ENCODE measurements at places on chromosomes 5 and 9.
A peak's percentile ranks its signal among the peaks of the same experiment; 100 is the strongest.

DNA sequence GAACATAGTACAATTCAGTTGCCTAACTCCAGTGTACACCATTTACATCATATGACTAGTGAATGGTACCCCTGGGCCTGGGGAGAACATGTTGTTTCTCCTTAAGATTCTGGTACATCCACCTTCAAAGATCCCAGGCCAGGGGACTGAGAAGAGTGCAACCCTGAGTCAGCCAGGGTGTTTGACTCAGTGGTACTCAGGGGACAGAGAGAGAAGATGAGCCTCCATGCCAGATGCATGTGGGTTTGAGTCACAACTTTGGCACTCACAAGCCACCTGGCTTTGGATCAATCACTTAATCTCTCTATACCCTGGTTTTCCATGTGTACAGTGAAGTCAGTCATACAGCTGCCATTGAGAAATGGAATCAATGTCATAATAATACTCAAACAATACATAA is 53.7 kb downstream of the MAP1B start:
- DNase-seq: no peak

DNA sequence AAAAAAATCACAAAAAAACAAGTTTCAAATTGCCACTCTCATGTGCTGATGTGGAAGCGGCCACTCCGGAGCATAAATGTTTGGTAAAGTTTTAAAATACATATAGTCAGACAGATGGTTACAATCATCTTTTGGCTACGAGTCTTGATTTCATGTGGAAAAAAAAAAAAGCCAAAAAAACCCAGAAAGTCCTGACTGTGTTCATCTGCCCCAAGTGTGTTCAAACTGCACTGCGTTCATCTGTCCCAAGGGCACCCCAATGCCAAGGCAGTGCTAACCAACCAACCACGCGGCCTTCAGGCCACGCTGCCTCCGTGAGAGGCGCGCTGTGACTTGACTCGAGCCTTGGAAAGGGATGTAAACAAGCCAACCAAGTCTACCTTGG is 127.1 kb downstream of the MYO10 start:
- no peak for DNase-seq

DNA sequence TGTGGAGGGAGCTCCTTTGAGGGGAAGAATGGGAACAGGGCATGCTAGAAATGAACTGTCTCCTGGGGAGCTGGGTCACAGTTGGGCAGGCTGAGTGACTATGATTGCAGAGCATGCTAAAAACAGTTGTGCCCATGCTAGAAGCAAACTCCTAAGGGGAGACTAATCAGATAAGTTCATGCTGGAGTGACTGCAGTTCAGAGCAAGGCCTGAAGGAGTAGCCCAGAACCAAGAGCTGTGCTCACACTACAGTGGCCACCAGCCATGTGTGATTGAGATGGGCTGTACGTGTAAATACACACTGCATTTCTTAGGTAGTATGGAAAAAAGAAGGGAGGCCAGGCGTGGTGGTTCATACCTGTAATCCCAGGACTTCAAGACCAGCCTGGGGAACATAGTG is 10.3 kb upstream of the AK1 start:
- DNase-seq: no peak

GRCh38 chr5:131288328-131288727 is 24.5 kb downstream of the CDC42SE2 start:
- no peak for DNase-seq

DNA sequence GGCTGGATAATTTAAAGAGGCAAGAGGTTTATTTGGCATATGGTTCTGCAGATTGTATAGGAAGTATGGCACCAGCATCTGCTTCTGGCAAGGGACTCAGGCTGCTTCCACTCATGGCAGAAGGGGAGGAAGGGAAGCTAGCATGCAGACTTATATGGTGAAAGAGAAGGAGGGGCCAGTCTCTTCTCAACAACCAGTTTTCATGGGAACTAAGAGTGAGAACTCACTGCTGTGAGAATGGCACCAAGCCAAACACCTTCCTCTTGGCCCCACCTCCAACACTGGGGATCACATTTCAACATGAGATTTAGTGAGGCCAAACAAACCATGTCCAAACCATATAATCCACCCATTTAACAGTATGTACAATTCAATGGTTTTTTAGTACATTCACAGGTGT is 113.3 kb upstream of the SHB start:
- no peak for DNase-seq

DNA sequence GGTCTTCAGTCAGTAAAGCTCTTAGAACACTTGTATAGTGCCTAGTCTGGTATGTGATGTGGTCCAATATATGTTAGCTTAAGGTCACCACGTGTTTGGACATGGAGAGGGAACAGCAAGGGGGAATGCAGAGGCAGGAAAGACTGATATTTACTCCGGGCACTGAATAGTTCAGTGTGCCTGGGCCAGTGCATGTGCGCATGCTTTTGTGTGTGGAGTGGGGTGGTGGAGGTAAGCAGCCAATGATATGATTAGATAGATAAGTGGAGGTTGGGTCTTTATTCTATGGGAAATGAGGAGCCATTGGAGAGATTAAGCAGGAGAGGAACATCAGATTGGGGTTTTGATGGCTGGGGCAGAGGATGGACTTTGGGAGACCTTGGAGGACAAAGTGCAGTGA is 14.0 kb downstream of the OR13J1 start:
- no peak for DNase-seq

DNA sequence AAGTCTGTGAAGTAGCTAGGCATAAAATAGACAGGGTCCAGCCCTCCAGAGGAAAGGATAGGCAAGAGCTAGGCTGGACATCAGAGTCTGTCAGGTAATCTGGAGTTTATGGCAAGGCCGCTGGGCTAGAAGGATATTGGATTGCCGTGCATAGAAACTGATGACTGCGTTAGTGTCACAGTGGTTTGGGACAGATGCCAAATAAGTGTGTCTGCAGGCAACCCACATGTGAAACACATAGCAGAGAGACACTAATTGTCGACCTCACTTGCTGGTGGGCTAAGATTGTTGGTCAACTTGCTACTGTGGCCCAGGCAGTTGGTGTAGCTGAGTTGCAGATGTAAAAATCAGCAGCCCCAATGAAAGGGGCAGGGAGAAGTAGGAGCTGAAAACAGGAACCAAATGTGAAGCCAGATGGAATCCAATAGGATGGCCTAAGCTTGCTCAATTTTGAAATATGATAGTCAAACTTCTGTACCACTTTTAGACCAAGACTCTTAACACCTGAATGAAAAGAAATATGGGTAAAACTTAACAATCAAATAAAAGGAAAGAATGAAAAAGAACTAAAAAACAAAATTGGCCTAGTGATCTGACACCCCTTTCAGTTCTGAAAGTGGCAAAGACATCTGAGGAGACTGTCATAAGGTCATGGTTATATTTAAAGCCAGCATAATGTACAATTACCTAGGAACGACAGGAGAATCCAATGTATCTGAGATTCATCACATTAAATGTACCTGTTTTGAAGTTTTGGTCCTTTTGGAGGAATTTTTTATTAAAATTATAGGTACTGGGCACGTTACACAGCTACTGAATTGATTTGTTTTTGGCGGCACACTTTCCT is 243.3 kb upstream of the ACTBL2 start:
- no peak for DNase-seq

- peak; percentile 44 for DNase-seq
These were observed 16.1 kb downstream of the LIFR start for GRCh38 chr5:38540314-38540713.

- no peak for DNase-seq
These were observed 296.1 kb downstream of the YTHDC2 start for GRCh38 chr5:113809626-113810025.

- DNase-seq: no peak
These were observed 63.3 kb downstream of the CARTPT start for GRCh38 chr5:71782393-71782770.

DNA sequence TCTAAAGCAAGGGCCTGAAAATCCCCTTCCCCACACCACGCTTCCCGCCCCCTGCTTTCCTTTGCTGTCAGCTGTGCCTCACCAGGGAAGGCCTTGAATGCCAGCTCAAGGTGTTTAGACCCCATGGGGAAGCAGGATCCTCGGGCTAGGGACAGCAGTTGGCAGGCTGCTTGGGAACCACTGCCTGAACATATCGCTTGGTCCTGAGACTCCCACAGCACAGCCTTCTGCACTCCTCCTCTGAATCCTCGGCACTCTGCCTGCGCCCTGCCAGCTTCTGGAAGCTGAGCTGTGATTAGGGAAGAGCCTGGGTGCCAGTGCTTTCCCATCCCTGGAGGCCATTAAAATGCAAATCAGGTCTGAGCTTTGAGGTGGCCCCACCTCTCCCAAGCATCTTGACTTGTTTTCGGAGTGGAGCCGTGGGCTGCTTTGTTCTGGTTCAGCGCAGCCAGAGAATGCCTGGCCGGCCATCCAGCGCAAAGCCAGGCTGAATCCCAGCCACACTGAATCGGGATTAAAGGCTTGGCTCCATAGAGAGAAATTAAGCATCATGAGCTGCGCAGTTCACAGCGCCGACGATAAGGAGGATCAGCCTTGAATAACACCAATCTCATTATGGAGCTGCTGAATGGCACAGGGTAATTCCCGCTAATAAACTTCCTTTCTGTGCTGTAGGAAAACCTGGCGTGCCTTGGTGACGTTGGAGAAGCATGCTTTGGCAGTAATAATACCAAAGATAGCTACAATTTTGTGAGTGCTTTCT is 40.0 kb downstream of the AMBP start:
- peak; percentile 92 for DNase-seq

GRCh38 chr9:27888661-27889295 is 315.5 kb upstream of the C9orf72 start:
- DNase-seq: no peak

DNA sequence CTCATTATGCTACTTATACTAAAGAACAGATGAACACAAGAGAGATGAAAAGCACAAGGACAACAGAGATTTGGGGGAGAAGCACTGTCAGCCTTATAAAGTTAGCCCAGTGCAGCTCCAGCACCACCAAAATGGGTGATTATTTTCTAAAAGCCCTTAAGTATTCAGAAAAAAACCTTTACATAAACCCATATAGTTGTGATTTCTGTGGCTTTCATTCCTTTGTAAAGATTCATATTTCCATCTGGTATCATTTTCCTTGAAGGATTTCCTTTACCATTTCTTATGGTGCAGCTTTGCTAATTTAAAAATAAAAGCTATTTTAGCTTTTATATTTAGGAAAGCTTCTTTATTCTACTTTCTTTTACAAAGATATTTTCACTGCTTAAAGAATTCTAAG is 311.0 kb downstream of the TMEM167A start:
- DNase-seq: no peak

DNA sequence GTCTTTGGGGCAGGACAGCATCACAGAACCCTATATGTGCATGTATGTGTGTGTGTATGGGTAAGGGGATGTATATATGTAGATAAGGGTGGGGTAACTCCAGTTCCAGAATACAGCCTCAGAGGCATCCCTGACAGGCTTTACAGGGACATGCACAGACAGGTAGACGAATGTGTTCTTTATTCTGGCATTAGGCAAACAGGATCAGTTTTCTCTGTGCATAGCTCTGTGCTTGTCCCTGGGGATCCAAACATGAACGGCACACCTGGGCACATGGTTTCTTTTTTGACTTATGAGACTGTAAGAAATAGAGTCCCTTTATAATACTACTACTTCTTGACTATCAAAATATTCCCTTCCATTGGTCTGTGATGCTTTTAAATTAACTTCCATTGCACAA is 120.6 kb downstream of the TRIO start:
- no peak for DNase-seq

DNA sequence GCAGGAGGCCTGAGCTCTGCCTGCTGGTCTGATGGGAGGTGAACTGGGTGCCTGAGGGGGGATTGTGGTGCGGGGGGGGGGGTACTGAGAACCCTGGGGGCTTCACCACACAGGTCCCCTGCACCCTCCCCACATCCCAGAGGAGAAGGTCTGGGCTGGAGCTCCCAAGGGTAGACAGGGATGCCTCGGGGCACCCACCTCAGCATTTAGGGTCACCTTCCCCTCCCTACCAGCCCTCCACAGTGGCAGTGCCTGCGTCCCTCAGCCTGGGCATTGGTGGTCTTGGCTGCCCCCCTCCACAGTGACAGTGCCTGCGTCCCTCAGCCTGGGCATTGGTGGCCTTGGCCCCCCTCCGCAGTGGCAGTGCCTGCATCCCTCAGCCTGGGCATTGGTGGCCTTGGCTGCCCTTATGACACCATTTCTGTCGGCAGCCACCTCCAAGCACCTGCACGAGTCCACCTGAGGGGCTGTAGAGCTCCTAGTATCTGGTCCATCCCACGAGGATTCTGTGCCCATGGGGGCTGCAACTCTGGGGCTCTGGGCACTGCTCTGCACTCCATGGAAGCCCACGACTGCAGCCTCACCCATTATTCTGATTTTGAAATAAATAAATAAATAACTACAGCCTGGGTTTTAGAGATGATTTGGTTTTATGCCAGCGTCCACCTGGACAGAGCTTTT is 21.5 kb downstream of the NKD2 start:
- DNase-seq: no peak

DNA sequence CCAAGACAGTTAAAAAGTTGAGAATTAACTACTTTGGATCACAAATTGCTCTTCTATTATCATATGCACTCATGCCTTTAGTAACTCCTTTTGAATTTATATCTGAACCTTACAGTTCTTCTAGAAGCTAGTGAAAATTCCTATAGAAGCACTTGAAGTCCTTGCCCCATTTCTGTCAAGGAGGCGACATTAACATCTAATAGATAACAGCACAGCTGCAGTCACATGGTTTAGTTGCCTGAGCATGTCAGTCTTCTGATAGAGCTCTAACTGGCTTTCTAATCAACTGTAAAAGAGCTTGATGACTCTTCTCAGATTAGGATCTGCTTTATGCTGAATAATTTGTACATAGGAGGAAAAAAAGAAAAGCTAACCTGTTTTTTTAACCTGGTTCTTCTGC is 9.0 kb downstream of the RFESD start:
- DNase-seq: no peak

- DNase-seq: no peak
These were observed 42.6 kb downstream of the HMGCS1 start for GRCh38 chr5:43270645-43271044.

DNA sequence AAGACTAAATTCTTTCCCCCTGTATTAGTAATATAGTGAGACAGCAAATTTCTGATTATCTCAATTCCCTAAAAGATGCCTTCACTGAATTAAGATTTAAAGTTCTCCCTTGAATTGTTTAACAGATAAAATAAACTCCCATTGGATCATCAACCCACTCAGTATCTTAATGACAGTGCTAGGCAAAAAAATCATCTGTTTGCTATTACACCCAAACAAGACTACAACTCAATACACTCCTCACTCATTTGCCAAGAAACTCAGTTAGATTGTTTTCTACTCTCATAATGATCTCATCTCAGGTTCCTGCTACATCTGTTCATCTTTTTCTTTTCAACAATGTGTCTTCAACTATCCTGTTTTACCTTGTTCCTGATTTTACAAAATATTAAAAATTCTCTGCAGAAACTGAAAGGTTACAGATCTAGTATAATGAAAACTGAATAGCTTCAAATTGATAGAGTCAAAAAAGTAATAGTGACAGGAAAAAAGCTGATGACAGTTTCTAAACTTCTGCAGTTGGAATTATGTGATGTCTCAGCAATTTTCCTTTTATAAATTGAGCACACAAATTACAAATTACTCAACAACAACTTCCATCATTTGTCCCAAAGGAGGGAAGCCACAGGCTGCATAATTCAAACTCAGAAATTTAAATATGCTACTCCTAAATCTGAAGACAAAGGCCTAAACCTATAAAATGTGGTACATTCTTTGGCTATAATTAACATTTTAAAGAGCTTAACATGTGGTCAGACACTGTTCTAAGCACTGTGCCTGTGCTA is 39.4 kb downstream of the HOMER1 start:
- DNase-seq: no peak

- DNase-seq: peak; percentile 13
These were observed 87.2 kb downstream of the PTTG1 start for GRCh38 chr5:160508780-160509361.

GRCh38 chr5:85893996-85894395 is 723.7 kb upstream of the COX7C start:
- DNase-seq: no peak

- DNase-seq: no peak
These were observed 5.5 kb upstream of the CCDC180 start for GRCh38 chr9:97301974-97302373.

Measured in posterior cingulate gyrus (tissue), 11 donors.